ENCODE measurements at places on chromosomes 7 and 10.
A peak's percentile ranks its signal among the peaks of the same experiment; 100 is the strongest.

GRCh38 chr10:60461688-60462087 lies 72.0 kb upstream of the ANK3 start:
- no peak for DNase-seq

GRCh38 chr7:130371046-130371445 lies 9.2 kb upstream of the CPA1 start:
- DNase-seq = peak; percentile 83

- peak; percentile 7 for DNase-seq
These were observed 871.7 kb downstream of the LRMDA start for GRCh38 chr10:76302961-76303630.

DNA sequence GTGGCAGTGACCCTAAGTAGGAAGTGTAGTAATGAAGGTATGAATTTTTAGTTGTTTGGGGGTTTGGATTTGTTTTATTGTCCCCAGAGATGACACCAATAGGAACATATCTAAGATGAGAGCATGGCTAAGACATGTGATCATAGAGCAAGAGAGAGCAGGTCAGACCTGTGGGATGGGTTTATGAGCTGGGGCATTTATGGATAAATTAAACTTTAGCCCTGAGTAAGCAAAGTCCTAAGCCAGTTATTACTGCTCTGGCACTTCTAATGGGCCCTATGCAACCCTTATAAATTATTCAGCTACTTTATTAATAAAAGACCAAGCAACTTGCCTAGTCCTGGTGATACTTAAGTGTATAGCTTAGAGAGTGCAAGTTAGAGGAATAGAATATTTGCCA lies 85.1 kb downstream of the LRRC4 start:
- DNase-seq = no peak

DNA sequence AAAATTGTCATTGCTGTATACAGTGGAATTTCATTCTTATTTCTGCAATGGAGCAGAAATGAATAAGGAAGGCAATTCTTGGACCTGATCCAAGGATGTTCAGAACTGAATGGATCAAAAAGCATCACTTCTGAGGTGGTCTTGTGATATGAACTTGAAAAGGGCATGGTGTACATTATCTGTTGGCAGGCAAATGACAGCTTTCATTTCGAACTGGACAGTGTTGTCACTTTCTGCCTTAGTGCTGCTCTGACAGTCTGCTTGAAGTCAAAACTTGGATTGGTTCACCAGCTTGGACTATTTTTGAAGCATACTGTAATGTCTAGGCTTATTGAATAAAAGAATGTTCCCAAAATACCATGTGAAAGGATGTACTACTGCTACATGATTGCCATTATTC lies 52.0 kb downstream of the VCL start:
- DNase-seq = no peak

GRCh38 chr7:9029681-9030530 lies 596.5 kb downstream of the NXPH1 start:
- DNase-seq = no peak

DNA sequence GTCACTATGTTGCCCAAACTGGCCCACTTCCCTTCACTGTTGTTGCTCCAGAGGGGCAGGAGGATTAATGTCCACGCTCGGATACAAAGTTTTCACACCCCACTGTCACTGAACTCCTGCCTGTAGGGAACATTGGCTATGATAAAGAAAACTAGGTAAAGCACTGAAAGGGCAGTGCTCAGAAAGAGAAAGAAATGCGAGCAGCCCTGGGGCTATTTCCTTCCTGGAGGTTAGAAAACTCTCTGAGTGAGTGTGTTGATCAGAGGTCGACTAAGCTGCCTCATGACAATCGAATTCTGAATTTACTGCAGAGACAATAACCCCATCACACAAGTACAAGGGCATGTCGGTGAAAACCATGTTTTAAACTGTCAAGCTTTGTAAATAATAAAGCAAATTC lies 227.2 kb upstream of the PITRM1 start:
- no peak for DNase-seq

DNA sequence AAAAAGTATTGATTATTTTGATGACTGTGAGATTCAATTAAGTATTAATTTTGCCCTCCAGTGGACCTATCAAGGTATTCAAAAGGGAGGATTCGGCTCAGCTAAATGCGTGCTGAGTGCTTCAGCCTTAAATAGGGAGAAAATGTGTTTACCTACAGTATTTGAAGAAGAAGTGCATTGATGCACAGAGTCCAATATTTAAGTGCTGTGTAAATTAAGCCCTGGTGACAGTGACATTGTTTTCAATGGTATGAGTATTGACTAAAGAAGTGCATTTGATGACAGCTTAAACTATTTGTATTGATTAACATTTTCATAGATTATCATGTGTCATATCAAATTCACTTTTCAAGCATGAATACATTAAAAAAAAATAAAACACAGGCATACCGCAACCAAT lies 106.6 kb downstream of the POU6F2 start:
- no peak for DNase-seq

- no peak for DNase-seq
These were observed 422.2 kb upstream of the MTPN start for GRCh38 chr7:136399385-136399784.

DNA sequence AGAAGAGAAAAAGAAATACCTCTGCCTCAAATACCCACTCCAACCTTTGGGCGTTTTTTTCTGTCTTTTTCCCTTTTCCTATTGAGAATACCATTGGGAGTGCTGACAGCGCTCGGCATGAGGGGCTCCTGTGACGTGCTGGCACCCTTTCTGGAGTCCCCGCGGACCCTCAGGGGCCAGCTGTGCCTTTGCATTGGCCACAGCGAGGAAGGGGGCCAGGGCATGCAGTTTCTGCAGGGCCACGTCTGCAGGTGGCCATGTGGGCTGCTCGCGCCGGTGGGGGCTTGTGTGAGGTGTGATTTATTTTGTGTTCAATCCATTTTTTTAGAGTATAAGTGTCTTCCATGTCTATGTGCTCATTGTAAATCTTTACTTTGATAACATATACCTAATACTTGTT lies 57.4 kb downstream of the INPP5A start:
- DNase-seq = no peak

GRCh38 chr7:141679014-141679413 lies 23.0 kb downstream of the DENND11 start:
- no peak for DNase-seq

- no peak for DNase-seq
These were observed 8.1 kb upstream of the REPIN1 start for GRCh38 chr7:150360363-150361058.

DNA sequence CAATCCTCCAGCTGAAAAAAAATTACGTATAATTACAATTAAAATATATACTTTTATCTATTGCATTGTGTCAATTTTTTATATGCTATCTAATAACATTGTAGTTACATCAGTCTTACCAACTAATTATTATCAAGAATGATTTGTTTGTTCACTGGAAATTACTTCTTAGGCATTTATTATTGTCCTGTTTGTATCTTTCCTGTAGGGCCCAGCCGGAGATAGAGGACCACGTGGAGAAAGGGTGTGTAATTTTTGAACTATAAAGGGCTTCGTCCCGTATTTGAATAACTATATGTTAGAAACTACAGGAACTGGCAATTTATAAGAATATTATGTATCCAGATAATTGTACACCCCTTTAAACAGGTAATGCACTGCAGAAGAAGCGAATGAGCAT lies 4.1 kb downstream of the COL1A2 start:
- DNase-seq = peak; percentile 9

DNA sequence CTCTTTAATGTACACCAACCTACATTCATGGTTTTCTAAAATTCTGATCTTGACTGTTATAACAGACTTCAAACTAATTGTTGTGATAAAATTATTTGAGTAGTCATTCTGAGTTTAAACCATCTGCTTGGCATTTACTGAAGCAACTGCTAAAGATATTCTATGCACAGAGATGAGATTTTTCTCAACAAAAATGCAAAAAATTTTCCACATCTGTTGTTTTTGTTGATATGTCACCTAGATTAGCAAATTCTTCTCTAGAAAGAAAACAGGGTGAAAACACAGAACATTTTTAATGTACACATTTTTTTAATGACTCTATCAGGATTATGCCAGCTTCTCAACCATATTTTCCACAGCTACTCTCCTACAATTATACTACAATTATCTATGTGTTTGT lies 42.7 kb downstream of the ARHGAP12 start:
- no peak for DNase-seq

DNA sequence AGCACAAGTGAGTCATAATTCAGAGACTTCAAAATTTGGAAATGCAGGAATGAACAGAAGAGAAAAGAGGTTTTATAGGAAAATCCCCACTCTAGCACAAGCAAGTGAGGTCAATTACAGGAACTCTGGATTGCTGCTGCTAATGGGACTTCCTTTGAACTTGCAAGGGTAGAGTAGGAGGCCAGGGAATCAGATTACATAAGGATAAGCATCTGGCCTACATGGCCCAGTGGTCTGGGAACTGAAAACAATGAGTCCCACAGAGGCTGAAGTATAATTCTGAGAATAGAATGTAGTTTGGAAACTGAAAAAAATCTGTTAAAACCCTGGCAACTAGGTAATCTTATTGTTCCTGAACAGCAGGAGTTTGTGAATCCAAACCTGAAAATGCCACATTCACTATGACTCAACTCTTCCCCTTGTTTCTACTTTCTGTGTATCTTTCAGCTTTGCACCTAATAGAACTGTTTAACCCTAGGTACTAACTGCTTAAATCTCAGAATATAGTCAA lies 66.5 kb downstream of the CTNNA3 start:
- no peak for DNase-seq
